SK-MEL-5 (cell line): ENCODE measurements at places on chromosomes 11 and 22. TPM values are rescaled to one million over a fixed set of nuclear protein-coding genes. Genes with fewer than 3 reads are reported as not detected.

DNA sequence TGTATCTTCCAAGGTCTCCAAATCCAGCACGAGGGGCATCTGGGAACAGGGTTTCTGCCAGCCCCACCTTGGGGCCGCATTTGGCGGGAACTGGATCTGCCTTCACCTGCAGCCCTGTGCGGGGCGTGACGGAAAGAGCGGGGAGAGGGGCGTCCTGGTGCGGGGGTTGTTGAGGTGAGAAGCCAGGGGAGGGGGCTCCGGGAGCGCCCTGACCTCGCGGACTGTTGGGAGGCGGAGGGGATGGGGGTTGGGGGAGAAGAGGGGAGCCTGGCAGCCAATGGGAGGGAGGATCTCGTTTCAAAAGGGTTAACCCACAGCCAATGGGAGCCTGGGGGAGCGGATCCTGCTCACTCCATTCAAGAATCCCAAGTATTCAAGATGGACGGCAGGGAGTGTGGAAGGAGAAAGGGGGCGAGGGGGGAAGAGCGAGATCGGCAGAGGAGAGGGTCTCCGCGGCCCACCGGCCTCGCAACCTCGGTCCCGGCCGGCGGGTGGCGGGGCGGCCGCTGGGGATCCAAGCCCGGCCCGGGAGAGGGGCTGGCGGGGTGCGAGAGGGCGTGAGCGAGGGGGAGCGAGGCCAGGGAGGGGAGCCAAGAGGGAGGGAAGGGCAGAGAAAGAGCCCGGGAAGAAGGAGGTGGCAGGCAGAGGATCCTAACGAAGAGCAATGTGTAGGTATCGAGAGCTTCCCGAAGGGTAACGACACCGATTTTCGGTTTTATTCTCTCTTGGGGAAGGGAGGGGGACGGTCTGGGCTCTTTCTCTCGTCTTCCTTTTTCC, 11.5 kb downstream of the YPEL4 start:
- peak; percentile 81 for DNase-seq

DNA sequence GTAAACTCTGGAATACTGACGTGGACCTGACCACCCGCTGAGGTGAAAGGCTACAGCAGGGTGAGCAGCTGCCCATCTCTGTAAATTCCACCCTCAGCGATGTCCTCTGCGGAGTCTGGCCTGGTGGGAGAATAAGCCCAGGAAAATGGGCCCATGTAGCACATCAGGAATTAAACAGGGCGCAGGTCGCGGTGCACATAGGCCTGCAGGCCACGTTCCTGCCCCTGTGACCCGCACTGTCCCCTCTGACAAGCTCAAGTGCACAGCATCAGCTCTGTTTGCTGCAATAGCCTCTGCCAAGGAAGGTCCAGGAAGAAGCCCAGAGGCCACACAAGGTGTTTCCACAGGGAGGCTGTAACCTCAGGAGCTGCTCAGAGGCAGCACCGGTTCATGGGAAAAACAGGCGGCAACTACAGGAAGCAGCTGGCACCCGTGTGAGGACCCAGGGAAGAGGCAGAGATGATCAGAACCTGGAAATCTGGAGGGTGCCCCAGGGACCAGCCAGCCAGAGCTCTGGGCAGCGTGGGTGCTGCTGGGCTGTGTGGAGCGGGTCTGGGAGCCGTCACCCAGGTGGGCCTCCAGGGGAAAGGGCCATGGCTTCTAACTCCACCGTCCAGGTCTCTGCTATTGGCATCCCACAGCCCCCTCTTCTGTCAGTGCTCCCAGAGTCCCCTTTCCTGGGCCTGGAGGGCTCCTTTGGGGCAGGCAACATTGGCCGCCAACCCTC, 808 bp upstream of the IFITM2 start:
- DNase-seq: no peak

- DNase-seq: peak; percentile 28
These were observed 5.0 kb upstream of the MRPL11 start for GRCh38 chr11:66443602-66444001.

DNA sequence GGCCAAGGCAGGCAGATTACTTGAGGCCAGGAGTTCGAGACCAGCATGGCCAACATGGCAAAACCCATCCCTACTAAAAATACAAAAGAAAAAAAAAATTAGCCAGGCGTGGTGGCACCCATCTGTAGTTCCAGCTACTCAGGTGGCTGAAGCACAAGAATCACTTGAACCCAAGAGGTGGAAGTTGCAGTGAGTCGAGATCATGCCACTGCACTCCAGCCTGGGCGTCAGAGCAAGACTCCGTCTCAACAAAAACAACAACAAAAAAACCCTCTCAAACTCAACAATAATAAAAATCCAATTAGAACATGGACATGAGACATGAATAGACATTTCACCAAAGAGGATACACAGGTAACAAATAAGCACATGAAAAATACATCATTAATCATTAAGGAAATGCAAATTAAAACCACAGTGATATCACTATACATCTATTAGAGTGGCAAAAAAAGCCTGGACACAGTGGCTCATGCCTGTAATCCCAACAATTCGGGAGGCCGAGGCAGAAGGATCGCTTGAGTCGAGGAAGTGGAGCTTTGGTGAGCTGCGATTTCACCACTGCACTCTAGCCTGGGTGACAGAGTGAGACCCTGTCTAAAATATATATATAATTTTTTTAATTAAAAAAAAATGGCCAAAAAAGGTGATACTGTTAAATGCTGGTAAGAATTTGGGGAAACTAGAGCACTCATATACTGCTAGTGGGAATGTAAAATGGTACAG, 12.7 kb upstream of the SEPTIN5 start:
- no peak for DNase-seq

- DNase-seq: no peak
These were observed 71.8 kb upstream of the TEAD1 start for GRCh38 chr11:12602421-12602820.

- no peak for DNase-seq
These were observed 812.2 kb downstream of the JRKL start for GRCh38 chr11:97201743-97202612.

GRCh38 chr11:82890936-82891335, 9.3 kb downstream of the PRCP start:
- no peak for DNase-seq

GRCh38 chr22:23911318-23911980, 17.3 kb downstream of the MIF start:
- DNase-seq: no peak

DNA sequence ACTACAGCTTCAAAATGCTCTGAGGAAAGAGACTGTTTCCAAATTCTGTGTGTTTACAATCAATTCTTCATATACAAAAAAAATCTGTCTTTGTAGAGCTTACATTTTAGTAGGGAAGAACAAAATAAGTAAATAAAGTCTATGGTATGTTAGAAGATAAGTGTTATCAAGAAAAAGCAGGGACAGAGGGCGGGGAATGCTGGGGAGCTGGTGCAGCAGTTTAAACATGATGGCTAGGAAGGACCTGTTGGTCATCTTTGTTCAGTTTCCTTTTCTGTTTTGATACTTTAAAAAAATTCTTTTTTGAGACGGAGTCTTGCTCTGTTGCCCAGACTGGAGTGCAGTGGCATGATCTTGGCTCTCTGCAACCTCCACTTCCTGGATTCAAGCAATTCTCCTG, 16.1 kb downstream of the TMEM25 start:
- no peak for DNase-seq

DNA sequence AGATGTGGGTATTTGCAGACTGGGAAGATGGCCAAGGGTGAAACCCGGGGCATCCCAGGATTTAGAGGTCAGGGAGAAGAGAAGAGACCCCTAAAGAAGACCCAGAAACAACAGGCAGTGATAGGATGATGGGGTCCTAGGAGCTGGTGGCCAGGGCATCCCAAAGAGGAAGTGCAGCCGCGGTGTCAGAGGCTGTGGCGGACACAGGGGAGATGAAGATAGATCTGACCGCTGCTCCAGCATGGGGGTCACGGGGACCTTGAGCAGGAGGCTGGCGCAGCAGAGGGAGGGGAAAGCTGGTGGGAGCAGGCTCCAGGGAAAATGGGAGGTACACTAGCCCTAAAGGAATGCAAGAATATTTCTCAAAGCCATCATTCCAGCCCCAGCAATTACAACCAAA, 47.3 kb downstream of the CTTN start:
- DNase-seq: no peak

- no peak for DNase-seq
These were observed 76.5 kb upstream of the SYT13 start for GRCh38 chr11:45362636-45363035.

GRCh38 chr11:119258180-119258579, 52.0 kb downstream of the CBL start:
- no peak for DNase-seq

DNA sequence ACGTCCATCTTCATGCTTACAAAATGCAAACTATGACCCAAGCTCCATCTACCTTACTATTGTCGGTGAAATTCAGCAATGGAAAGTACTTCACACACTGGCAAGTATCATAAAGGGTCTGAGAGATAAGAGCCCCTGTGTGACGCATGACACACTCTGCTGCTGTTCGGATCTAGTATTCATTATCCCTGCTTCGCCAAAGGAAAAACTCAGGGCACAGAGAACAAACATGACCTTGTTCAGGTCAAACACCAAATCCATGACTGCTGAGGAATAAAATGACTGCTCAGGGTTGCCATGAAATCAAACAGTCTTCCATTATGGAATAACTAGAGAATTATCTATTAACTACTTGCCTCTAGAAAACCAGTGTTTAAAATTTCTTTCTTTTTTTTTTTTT, 73.0 kb downstream of the MICAL3 start:
- DNase-seq: peak; percentile 74

GRCh38 chr11:76763573-76764346, 19.4 kb upstream of the TSKU start:
- no peak for DNase-seq

DNA sequence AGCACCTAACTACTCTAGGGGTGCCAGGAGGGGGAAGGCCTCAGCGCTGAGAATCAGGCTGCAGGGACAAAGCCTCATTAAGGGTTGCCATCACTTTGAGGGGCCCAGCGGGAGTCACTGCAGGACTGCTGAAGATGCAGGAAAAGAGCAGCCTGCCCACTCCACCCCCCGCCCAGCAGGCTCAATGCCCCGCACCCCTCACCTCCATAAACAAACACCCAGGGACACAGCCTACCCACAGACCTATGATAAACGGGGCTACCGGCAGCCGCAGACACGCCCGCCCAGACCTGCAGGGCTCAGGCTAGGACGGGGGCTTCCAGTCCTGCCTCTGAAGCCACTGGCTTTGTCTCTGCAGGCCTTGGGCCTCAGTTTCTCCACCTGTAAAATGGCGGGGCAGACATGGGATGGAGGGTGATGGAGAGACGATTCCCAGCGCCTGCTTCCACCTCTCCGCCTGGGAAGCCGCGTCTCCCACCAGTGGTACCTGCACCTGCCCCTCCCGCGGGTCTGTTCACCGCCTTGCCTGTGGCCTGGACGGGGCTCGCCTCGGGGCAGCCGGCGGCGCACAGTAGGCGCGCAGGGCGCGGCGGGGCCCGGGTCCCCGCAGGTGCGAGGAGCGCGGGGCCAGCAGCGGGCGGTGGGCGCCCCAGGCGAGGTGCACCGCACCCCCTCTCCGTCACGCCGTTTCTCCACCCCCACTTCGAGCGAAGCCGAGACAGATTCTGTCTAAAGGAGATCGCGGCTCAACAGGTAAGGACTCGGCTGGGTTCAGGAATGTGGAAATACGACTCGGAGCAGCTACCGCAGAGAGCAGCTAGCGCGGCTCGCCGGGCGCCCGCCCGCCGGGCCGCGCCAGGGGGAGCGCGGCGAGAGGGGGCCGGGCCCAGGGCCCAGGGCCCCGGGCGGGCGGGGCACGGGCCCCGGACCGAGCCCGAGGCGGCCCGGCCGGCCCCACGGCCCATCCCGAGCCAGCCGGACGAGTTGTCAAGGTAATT, 1.5 kb downstream of the WNT7B start:
- DNase-seq: no peak

IL18BP gene
- total RNA-seq: 1.6 and 2.6 TPM in 2 replicates

RIMBP3B gene
- 0.16 and 0.24 TPM in 2 replicates for total RNA-seq

JHY gene
- total RNA-seq: 2.5 and 3.3 TPM in 2 replicates

SLC16A8 gene
- total RNA-seq: not detected in 2 replicates

MUC5AC gene
- total RNA-seq: not detected in 2 replicates

TH gene
- total RNA-seq: not detected in 2 replicates

ESAM gene
- not detected in 2 replicates for total RNA-seq

HINFP gene
- 8.8 and 9.4 TPM in 2 replicates for total RNA-seq

SREBF2 gene
- total RNA-seq: 61.7 and 64.4 TPM in 2 replicates

SCGB1C1 gene
- total RNA-seq: not detected in 2 replicates

RNF169 gene
- total RNA-seq: 14.7 and 15.6 TPM in 2 replicates

ZNF143 gene
- 18.9 and 24.2 TPM in 2 replicates for total RNA-seq
